ENCODE measurements at places on chromosomes 7 and 10.

DNA sequence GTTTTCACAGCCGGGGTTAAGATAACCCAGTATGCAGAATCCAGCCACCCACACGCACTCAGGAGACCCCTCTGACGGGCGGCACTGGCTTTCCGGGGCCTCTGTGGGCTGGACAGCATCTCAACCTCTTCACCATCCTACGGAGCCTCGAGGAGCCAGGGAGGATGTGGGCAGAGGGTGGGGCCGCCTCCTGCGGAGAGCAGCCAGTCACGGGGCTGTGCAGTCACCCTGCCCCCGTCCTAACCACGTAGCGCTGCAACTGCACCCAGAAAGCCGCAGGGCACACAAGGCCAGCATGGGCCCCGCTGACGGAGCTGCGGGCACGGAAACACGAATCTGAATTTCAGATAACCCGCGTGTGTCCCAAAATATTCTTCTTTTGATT, 270.3 kb downstream of the ELFN1 start:
- DNase-seq = no peak

DNA sequence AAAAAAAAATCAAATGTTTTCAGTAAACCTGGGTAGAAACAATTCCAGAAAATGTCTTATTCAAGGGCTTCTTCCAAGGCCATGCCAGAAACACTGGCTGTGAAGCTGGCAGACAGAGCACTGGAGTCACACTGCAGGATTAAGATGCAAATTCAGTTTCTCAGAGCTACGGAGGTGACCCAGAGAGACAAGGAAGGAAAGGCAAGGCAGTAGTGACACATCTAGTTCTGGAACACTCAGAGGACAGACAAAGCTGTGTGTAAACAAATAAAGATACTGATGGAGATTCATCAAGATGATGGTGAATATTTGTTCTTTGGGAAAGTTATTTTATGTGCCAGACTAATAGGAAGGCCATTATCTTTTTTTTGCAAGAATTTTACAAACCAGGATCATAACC, 608.3 kb upstream of the C7orf33 start:
- no peak for DNase-seq

DNA sequence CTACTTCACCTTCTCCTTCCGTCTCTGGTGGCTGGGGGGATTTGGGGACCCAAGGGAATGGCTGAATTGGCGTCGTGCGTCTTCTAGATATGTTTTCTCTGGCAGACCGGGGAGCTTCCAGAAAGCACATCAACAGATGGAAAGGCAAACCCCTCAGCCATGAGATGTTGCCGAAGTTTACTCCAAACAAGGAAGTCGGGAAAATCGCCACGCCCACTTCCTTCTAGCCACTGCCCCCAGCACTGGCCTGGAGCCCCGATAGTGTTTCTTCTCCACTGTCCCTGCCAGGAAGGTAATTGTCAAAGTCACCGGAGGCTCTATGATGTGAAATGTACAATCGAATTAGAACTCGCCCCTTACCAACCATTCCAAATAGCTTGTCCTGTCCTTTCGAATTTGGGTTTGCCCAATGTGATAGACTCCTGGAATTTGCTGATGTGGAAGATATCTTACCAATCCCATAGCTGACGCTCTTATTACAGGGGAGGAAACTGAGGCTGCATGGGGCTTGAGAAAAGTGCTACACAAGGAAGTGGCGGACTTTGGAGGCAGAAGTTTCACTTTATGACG, 191.0 kb downstream of the LSM5 start:
- DNase-seq = no peak

DNA sequence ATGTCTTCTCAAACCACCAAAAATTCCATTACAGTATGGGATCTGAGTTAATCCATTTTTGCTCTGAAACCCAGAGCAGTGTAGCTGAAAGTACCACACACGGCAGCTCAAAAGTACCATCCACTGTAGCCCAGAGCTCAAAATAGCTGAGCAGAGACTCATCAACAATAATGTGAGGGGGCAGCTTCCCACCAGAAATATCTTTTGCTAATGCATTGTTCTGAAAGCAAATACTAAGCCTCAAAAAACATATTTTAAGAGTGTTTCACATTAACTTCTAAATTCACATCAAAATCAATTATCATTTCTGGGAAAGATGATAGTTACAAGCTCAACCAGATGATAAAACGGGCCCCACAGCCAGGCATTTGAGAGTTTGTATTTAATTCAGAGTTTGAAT, 73.7 kb downstream of the ABLIM1 start:
- DNase-seq = no peak

GRCh38 chr10:99598781-99599509, 21.3 kb downstream of the SLC25A28 start:
- no peak for DNase-seq

DNA sequence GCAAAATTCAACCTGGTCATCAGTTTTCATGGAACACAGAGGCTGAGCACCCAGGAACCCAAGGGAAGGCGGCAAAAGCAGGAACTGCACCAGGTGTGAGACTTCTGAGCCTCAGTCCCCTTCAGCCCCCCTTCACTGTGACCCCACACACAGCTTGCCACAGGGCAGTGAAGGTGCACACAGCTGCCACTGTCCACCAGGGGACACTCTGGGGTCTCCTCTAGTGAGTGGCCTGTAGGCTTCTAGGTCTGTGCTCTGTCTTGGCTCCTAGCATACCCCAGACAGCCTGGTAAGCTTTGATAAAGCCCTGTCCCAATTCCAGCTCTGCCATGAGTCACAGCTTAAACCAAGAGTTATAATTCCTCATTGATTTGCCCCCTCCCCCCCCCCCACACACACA, 12.1 kb downstream of the KCNH2 start:
- no peak for DNase-seq

DNA sequence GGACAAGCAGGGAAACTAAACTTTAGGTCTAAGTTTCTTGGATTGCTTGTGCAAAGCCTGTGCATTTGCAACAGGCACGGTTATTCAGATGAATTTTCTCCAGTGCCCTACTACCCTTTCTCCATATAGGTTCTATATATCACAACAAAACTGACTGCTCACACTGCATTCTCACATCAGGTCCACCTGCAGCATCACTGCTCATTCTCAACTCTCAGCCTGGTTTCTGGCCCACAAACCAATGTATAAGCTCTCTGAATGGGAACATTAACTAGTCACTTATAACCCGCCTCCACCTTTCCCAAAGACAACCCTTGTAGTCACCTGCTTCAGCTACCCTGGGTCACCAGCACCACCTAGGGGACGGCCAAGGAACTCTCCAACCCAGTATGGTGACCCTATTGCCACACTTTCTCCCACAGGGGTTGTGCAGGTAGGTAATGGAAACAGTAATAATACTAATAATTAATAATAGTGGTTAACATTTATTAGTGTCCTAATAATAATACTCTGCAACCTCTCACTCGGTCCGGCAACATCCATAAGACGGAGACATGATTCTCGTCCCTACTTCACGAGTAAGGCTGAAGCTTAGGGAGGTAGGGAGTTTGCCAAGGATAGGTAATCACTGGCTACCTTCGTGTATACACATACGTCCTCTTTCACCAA, 97.3 kb downstream of the CLEC2L start:
- no peak for DNase-seq

DNA sequence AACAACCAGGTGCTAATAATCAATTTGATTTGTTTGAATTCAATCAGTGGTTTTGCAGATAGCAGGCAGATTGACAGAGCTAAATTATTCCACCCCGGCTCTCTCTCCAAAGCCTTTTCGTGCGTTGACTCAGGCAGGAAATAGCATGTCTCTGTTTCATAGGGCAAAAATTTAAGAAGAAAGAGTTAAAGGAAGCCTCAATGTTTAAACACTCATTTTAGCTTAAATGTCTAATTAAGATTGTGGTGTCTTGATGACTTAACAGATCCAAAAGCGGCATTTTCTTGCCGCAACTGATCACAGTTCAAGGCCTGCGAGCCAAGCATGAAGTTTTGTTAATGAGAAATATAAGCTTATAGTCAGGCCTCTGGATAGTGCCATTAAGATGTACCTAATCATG, 1051.1 kb upstream of the AUTS2 start:
- DNase-seq = no peak

GRCh38 chr10:6297951-6298381, 95.2 kb downstream of the PFKFB3 start:
- no peak for DNase-seq

DNA sequence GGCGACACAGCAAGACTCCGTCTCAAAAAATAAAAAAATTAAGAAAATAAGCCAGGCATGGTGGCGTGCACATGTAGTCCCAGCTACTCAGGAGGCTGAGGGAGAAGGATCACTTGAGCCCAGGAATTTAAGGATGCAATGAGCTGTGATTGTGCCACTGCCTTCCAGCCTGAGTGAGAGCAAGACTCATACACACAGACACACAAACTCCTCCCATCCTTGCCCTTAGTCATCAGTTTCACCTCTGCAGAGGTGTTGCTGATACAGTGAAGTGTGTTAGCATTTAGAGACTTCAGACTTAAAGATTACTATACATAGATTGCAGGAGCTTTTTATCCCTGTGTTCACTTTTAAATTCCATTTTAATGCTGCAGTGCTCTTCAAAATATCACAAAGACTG, 5.5 kb upstream of the H2AZ2 start:
- no peak for DNase-seq

GRCh38 chr10:35005868-35006267, 84.3 kb downstream of the CUL2 start:
- no peak for DNase-seq

DNA sequence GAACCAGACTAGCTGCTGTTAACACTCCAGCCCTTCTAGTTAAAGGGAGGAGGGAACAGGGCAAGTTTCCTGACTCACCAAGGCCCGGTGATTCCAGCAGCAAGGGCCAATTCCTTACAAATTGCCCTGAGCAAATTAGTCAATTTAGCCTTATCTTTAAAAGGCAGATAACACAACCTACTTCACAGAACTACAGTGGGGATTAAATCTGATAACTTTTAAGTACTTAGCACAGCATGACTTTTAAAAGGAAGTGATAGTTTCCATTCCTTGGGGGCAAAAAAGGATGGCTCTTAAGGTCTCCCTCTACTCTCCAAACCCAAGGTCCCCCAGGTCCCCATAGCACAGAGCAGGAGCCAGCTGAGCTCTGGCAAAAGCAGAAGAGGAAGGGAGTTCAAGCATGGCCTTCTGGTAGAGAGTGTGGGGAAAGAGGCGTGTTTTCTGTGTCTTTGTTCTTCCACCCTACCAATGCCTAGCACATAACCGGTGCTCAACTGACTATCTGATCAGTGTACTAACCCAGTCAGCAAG, 4.0 kb downstream of the CDCA7L start:
- no peak for DNase-seq

- DNase-seq = peak; percentile 67
These were observed 47.3 kb downstream of the MYPN start for GRCh38 chr10:68156373-68157185.

DNA sequence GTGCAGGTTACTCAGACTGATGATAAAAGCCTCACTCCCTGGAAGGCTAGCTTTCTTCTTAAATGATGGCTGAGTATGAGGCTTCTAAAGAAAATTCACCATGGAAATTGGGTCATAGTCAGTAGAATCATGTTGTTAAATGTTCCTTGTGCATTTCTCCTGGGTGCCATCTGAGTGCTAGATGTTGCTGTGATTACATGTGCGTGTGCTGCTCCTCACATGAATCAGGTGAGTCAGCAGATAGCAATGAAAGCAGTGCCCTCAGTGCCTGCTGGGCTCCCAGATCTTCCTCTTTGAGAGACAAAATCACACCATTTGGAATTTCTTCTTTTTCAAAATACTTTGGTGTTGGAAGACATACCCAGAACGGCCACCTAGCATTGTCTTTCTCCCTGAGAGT, 331.7 kb downstream of the XPNPEP1 start:
- no peak for DNase-seq

DNA sequence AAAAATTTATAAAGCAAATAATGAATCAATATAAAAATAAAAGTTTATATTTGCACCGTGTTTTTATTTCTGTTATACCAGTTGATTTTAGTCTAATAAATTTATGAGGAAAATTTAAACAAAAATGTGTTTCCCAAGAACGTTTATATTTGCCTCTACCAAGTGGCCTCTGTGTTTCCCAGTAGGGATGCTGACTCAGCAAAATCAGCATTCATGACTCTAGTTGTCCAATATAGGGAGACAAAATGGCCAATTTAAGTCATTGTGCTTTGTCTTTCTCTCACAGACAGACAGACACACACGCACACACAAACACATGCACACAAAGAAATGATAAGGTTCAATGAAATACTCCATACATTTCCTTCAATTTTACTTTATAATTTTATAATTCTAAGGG, 942.5 kb upstream of the ZWINT start:
- no peak for DNase-seq

GRCh38 chr10:44234483-44234875, 150.4 kb downstream of the CXCL12 start:
- DNase-seq = no peak

GRCh38 chr10:37733822-37734221, 123.6 kb downstream of the ZNF248 start:
- no peak for DNase-seq

DNA sequence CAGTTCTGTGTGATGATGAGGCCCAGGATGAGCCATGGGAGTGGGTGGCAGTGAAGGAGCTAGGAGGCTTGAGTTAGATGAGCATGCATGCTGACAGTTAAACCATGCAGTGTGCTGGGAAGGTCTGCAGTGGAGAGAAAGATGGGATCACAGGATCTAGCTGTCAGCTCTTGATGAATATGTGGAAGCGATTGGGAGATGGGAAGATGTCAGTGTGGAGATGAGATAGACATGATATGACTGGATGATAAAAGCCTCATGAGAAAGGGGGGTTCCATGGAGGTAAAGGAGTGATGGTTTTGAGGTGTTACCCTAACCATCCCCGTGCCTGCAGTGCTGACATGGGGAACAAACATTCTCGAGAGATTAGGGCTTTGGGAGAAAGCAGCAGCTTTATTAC, 165.0 kb upstream of the CTBP2 start:
- DNase-seq = no peak

- no peak for DNase-seq
These were observed 171.2 kb upstream of the COL1A2 start for GRCh38 chr7:94223375-94224084.

GRCh38 chr7:120442838-120443237, 169.9 kb downstream of the KCND2 start:
- no peak for DNase-seq

DNA sequence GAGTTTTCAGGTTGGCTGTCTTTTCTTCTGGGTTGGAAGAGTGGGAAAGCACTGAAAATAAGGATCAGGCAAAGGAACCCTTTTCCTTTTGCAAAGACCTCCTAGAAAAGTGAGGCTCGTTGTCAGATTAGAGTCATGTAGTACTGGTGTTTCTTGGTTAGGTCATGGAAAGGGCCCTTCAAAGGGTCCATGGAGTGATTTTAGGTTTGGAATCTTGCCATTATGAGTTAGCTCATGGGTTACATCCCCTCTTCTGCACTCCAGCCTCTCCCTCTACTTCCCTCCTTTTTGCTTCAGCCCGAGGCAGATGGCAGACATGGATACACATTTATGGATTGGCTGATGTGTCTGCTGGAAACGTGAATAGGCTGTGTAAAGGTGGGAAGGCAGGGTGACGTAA, 47.0 kb downstream of the CREB5 start:
- no peak for DNase-seq

- DNase-seq = no peak
These were observed 39.7 kb upstream of the MKRN1 start for GRCh38 chr7:140519007-140519399.

GRCh38 chr10:24415455-24416125, 206.7 kb downstream of the KIAA1217 start:
- peak; percentile 41 for DNase-seq

- no peak for DNase-seq
These were observed 62.4 kb upstream of the MKRN1 start for GRCh38 chr7:140541513-140542227.
